NCI-H2171 treated with DMSO at 0.1 percent for 48 hours (cell line): ENCODE measurements at places on chromosomes 12 and 14.

GRCh38 chr14:101066826-101067510 is 163.4 kb upstream of the RTL1 start:
- DNase-seq = no peak

DNA sequence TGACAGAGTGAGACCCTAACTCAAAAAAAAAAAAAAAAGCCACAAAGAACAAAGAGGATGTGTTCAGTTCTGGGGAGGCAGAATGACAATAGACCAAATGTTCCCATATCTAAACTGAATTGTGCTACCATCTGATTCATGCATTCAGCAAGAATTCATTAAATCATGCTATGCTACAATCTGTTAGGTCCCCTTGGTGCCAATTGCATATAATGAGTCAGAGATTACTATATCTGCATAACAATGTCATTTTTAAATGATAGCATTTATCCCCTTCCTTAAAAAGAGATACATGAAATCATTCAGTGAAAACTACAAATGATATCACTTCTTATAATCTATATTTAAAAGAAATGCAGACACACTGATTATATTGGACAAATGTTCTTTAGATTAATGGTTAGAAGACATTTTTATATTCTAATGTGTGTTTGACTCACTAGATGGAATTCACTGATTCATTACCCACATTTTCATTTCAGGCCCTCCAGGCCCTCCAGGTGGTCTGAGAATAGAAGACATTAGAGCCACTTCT is 207.6 kb upstream of the PDZRN4 start:
- DNase-seq = no peak

GRCh38 chr12:18982226-18982949 is 147.1 kb upstream of the PLEKHA5 start:
- DNase-seq = no peak

DNA sequence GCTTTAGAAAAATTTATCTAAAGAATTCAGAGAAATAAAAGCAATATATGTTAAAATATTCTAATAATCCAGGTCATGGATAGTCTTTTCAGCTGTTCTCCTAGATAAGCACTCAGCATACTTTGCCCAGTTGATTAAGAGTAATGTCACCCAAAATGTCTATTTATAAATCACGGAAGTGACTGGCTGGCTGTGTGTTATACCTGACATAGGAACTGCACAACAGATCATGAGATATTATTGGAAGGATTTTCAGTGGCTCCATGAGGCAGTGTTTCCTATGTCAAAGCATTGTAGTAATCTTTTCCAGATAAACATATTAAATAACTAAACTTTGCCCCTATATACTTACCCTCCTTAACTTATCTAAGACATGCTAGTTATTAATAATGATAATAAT is 128.8 kb downstream of the ITPR2 start:
- DNase-seq = no peak
